Posterior vena cava (tissue), 2 donors: ENCODE measurements at places on chromosomes 12 and 14.

- no peak for DNase-seq
Observed at GRCh38 chr14:81400202-81400678, at the start of gene STON2. TSS of gene STON2 (minus strand) at chr14:81400324. CDS start at chr14:81398382, 1,942 bp downstream.

GRCh38 chr12:22287776-22288621 is 46.5 kb downstream of the ST8SIA1 start:
- no peak for DNase-seq

DNA sequence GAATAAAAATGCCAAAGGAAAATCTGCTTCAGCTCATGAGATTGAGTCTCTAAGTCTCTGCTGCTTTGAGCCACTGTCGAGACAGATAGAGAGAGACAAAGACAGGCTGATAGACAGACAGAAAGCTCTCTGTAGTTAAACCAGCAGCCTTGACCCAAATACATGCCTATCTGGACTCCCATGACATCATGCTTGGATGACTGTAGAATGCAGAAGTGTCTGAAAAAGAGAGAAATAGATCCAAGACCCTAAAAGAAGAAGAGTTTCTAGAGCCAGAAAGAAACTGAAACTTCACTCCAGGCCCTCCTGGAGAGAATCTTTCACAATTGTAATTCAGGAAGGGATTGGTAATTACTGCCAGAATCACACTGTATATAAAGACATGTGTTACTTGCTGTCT is 122.6 kb upstream of the PLXNC1 start:
- DNase-seq: no peak

DNA sequence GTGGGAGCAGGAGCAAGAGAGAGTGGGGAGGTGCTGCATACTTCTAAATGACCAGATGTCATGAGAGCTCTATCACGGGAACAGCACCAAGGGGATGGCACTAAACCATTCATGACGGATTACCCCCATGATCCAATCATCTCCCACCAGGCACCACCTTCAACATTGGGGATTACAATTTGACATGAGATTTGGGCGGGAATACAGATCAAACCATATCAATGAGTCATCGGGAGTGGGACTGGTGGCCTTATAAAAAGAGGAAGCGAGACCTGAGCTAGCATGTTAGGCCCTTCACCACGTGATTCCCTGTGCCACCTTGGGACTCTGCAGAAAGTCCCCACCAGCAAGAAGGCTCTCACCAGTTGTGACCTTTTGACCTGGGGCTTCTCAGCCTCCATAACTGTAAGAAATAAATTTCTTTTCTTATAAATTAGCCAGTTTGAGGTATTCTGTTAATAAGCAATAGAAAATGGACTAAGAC is 28.7 kb downstream of the COX8C start:
- DNase-seq: no peak

GRCh38 chr12:59396519-59396918 is 199.3 kb upstream of the SLC16A7 start:
- DNase-seq: no peak

GRCh38 chr12:12087693-12088034 is 16.9 kb downstream of the BCL2L14 start:
- no peak for DNase-seq

GRCh38 chr12:79737875-79738718 is 47.3 kb upstream of the PAWR start:
- no peak for DNase-seq

DNA sequence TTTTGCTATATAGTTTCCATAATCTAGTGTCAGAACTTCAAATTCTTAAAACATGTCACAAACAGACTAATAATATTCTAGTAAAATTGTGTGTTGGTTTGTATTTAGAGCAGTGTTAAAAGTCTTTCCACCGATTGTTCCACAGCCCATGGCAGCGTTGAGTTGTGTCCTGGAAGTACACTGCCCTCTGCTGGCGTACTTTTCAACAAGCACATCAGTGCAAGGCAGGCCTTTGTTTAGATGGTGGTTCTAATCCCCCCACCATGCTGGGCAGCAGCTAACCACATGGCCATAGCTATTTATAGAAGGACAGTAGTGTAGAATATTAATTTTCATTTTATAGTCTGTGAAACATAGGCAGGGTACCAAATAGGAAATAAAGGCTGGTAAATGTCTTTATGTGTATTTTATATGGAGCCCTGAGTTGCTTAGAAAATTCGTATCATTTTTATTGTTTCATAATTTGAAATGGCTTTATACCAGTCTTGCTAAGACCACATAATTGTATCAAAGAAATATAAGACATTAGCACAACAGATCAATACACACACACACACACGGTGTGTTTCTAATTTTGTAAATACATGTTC is 235.4 kb downstream of the SEC23A start:
- DNase-seq: peak; percentile 84

DNA sequence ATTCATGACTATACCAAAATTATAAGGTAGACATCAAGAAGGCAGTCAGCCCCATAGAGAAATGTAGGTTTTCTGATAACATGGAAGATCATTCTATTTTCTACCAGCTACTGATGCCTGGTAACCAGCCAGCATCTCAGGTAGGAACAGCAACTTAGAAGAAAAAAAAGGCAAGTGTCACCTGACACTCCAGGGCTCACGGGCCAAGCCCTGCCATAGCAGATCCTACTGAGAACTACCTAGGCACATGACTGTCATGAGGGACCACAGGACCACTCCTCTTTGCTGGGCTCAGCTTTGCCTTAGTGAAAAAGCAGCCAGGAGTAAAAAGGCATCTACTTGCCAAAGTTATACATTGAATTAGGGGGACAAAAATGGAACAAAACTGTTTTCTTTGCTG is 33.4 kb downstream of the CORO1C start:
- DNase-seq: no peak

GRCh38 chr14:72480464-72481243 is 413.2 kb downstream of the DPF3 start:
- no peak for DNase-seq

DNA sequence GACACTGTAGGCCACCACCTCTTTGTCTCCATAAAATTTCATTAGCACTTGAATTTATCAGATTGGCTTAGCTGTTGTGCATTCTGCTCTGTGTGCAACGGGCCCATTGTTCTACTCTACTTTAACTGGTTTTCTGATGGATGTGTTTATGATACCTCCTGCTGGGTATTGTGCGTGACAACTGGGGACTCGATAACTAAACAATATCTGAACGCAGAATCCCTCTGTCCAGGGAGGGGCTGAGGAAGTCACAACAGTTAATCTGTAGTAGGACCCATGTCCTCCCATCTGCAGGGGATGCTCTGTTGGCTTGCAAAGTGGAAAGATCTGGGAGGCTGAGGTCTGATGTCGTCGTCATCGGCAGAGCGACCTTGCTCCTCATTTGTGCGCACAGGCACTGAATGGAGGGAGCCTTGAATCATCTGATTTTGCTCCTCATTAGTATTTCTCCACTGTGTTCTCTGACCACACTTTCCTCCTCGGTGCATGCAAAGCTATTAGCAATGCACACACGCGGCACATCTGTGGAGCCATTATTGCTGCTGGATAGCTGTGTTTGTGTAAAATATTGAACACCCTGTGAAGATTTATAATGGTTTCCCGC is 422.5 kb downstream of the NRXN3 start:
- DNase-seq: no peak

- DNase-seq: no peak
Observed at GRCh38 chr14:88225721-88226120, 97.3 kb downstream of the KCNK10 start.

- DNase-seq: peak; percentile 64
Observed at GRCh38 chr14:105914738-105915385, 388.5 kb downstream of the TMEM121 start.

- DNase-seq: no peak
Observed at GRCh38 chr14:36204461-36205073, 28.0 kb upstream of the PTCSC3 start.

DNA sequence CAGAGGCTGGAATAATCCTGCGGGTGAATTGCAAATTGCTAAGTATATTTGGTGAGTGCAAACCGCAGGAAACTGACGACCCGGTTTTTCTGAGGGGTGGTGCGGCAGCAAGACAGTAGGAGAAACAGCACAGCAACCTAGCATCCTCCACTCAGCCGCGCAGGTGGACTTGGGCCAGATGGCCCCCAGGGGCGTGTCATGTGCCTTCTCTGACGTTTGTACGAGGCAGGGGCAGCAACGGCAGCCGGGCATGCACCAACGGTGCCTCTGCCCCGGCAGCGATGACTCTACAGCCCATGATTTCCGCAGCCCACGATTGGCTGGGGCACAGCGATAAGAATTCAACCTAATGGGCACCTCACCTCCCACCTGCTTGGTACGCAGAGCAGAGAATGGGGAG is 11.1 kb upstream of the CLEC2A start:
- DNase-seq: no peak
